ENCODE measurements at places on chromosomes 5 and 9.

DNA sequence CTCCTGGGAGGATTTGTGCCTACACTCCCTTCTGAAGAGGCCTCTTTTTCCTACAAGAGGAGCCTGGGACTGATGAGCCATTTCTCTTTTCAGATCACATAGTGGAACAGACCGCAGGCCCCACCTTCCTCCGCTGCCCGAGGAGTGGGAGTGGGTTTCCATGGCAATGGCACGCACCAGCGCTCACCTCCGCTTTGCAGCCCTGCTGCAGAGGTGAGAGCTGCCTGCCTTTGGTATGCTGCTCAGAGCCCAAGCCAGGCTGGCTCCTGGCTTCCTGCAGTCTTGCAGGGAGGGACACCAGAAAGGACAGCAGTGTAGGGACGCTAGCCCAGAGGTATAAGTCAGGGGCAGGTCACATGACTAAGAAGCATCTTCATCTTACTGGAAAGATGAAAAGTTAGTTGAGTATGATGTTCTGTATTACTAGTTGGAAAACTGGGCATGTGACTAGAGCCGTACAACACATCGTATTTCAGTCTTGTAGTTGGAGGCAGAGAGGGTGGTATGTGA is 12.4 kb downstream of the PTTG1 start:
- no peak for DNase-seq

- DNase-seq: no peak
These were observed 183.5 kb downstream of the TRIM32 start for GRCh38 chr9:116870566-116870965.

DNA sequence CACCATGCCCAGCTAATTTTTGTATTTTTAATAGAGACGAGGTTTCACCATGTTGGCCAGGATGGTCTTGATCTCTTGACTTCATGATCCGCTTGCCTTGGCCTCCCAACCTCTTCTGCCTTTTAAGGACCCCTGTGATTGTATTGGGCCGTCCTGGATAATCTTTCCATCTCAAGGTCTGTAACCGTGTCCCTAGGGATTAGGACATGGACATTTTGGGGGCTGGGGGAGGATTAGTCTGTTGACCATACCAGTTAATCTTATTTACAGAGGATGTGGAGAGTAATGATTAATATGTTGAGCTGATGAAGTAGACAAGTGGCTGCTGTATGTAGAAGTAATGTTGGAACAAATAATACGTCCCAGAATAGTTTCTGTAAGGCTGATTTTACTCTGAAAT is 23.1 kb downstream of the LNPEP start:
- no peak for DNase-seq

GRCh38 chr5:132270706-132271105 is 13.2 kb downstream of the PDLIM4 start:
- DNase-seq: no peak

DNA sequence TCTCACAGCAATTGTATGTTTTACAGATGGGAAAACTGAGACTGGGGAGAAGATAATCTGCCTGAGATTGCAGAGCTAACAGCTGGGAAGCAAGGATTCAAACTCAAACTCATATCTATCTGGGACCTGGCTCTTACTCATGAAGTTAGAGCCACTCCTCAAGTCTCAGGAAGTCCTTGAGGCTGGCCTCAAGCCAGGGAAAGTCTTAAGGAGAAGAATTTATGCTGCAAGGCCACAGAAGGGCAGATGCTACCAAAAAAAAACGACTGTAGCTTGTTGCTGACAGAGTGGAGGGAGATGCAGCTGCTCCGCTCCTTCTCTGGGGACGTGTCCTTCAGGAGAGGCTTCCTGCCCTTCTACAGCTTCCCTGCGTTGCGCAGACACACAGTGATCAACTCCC is 39.8 kb downstream of the BARHL1 start:
- DNase-seq: no peak

GRCh38 chr5:115179394-115180164 is 9.9 kb upstream of the TRIM36 start:
- DNase-seq: no peak
